ENCODE measurements at places on chromosomes 1 and 21.

DNA sequence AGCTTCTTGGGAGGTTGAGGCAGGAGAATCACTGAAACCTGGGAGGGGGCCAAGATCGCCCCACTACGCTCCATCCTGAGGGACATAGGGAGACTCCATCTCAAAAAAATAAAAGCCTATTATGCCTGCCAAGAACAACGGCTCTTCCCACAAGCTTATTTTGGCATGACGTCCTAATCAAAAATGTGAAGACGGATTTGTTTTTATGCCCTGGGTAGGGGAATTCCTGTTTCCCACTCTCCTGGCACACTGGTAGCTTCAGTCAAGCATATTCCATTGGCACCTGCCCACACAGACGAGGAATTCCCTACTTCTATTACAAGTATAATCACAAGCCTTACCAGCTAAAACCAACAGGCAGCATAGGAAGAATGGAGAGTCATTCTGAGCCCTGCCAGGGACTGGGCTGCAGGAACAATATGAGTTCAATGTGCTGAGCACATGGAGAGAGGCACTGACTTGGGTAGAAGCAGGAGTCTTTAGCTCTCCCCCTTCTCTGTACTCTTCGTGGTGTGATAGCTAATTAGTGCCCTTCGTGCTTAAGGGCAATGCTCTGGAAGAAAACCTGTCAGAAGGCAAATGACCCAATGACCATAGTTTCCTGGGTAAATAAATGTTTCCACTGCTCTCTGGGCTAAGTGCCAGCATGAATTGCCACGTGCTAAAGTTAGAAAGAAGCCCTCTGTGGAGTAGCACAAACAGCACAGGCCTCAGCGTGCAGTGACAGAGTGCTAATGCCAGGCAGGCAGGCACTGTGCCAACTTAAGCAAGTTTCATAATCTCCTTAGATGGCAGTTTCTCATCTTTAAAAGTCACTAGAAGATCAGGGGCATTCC lies 16.8 kb downstream of the TNFSF4 start:
- no peak overlapping the region for H3K4me3 ChIP-seq
- peak; percentile 80 for DNase-seq
- no peaks in the 10 kb centered on the region for H3K4me1 ChIP-seq
- H3K36me3 ChIP-seq, result no peaks in the 10 kb centered on the region

DNA sequence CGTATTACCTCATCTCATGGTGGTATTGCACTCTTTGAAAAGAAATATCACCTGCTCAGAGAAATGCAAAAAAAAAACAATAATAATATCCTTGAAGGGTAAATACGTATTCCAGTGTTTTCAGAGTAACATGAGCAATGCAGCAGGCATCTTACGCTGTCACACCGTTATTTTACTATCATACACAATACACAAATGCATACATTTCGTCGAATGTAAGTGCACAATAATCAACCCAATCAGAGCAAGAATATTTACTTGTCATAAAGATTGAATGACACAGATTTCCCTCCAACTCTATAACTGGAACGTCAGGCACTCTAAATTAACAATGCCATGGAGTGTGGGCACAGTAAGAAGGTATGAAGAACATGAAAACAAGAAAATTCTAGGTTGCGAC lies 1050.1 kb downstream of the PLA2G4A start:
- no peaks in the 10 kb centered on the region for H3K27me3 ChIP-seq
- no peaks in the 10 kb centered on the region for H3K36me3 ChIP-seq
- H3K27ac ChIP-seq, result no peak overlapping the region

GRCh38 chr21:24308183-24308582 lies 1299.1 kb downstream of the MRPL39 start:
- no peaks in the 10 kb centered on the region for H3K36me3 ChIP-seq
- H3K27ac ChIP-seq, result no peak overlapping the region
- no peaks in the 10 kb centered on the region for H3K4me1 ChIP-seq
- H3K27me3 ChIP-seq, result no peaks in the 10 kb centered on the region
- no peak for DNase-seq
- no peak overlapping the region for H3K4me3 ChIP-seq

DNA sequence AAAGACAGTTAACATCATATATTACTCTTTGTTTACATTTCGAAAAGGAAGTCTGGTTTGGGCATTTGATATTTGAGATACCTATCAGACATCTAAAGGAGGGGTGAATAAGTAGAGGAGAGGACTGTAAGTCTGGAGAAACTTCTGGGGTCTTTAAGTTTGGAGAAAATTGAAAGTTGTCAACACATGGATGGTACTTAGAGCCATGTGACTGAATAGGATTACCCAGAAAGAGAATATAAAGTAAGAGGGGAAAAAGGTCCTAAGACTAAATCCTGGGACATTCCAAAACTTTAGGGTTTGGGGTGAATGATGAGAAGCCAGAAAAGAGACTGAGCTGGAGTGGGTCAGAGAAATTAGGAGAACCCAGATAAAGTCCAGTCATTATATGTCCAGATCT lies 10.1 kb upstream of the RNF2 start:
- H3K36me3 ChIP-seq, result no peaks in the 10 kb centered on the region
- no peaks in the 10 kb centered on the region for H3K4me1 ChIP-seq
- no peak overlapping the region for H3K27ac ChIP-seq
- H3K4me3 ChIP-seq, result no peak overlapping the region
- no peak for DNase-seq

- no peak within 1 kb of the TSS for H3K27ac ChIP-seq
- H3K4me1 ChIP-seq, result no peaks in the 10 kb centered on the region
- H3K4me3 ChIP-seq, result no peak within 1 kb of the TSS
- H3K36me3 ChIP-seq, result no peaks in the 10 kb centered on the region
Observed at GRCh38 chr1:154206196-154206595, at the start of gene CFAP141. Gene CFAP141, minus strand, starts transcription at chr1:154206333. Its CDS starts 26 bp downstream, at chr1:154206307.

All from hepatocyte (in vitro differentiated cells).